NCI-H460 (cell line): ENCODE measurements at places on chromosomes 1 and 21.

GRCh38 chr1:208004851-208005250, 93.9 kb upstream of the CD34 start:
- DNase-seq = no peak

- DNase-seq = no peak
These were observed 210.4 kb downstream of the PATJ start for GRCh38 chr1:61952675-61953074.

DNA sequence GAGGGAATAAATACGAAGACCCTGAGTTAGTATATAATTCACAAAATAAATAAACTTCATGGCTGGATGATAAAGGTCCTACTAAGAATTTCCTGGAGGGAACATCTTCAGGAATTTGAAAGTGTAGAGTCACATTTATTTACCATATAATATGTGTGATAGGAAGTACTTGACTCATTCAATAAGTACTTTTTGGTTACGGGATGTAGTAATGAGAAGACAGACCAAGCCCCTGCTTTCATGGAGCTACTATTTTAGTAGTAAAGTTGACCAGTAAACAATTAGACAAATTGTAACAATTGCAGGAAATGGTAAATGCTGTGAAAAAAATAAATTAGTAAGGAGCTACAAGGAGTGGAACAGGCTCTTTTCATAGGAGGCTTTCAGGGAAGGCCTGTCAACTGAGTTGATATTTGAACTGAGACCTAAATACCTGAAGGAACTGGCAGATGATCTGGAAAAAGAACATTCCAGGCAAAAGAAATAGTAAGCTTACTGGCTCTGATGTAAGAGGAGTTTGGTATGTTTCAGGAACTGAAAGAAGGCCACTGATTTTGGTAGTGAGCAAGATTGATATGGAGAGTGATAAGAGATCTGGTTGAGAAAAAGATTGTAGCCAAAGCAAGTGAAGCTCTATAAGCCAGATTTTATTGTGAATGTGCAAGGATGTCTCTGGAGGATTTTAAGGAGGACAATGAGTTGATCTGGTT, 36.2 kb downstream of the CAMSAP2 start:
- no peak for DNase-seq

DNA sequence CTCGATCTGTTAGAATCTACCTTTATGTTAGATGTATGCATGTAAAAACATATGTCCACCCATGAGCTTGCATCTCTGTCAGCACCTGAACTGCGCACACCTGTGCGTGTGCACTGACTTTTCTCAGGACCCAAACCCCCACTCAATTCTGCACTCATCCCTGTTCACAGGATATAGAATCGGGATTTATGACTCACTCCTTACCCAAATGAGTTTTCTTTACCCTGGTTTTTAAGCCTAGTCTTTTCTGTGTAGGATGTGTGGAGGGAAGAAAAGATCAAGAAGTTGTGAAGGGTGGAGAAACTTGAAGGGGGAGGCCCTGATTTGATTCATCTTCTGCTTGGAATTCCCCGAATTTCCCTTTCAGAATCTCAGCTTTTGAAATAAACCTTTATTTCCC, 2.4 kb downstream of the ACKR1 start:
- DNase-seq = no peak

GRCh38 chr1:188065917-188066316, 1237.2 kb downstream of the PLA2G4A start:
- DNase-seq = no peak

DNA sequence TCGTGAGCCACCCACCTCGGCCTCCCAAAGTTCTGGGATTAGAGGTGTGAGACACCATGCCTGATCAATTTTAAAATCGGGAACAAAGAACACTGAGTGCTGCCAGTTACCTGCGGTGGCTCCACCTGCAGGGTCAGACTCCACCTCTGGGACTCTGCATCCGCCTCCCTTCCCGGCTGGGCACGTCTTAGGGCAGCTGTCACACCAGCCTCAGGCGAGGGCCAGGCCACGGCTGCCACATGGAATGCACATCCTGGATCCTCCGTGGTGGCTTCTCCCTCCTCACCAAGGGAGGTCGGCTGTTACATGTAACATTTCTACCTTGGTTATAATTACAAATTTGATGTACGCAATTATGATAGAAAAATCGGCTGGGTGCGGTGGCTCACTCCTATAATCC, 5.9 kb upstream of the MXRA8 start:
- no peak for DNase-seq

GRCh38 chr1:179080866-179081686, 794 bp upstream of the TOR3A start:
- DNase-seq = no peak

- DNase-seq = no peak
These were observed 411.9 kb downstream of the NTNG1 start for GRCh38 chr1:107552781-107553180.

- DNase-seq = no peak
These were observed 197.6 kb upstream of the DMRTA2 start for GRCh38 chr1:50620680-50621329.

GRCh38 chr1:178243890-178244289, 150.0 kb downstream of the RASAL2 start:
- DNase-seq = no peak

DNA sequence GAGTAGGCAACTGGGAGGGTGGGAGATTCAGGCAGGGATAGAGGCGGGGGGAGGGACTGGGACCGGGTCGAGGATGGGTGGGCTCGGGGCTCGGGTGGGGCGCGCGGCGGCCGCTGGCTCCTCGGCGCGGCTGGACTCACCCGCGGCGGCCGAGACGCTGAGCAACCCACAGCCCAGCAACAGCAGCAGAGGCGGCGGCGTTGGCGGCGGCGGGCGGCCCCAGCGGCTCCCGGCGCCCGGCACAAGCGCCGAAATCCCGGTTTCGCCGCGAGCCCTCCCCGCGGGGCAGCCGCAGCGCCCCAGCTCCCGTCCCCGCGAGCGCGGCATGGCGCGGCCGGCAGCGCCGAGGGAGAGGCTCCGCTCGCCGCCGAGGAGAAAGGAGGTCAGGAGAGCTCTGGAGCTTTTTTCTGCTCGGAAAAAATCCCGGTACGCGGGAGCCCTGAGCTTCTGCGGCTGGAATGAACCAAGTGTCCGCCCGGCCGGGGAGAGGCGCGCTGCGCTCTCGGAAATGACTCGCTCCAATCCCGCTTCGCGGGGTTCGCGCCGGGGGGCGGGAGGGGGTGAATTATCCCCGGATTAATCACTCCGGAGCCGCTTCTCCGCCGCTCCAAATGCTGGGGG, at the start of gene CSMD2:
Gene CSMD2 (minus strand): TSS at position 460 of the 621 bp plus-strand sequence. CDS start 133 bp downstream, at position 327.
- DNase-seq = no peak

GRCh38 chr1:167207940-167208623, 12.6 kb upstream of the POU2F1 start:
- DNase-seq = no peak

DNA sequence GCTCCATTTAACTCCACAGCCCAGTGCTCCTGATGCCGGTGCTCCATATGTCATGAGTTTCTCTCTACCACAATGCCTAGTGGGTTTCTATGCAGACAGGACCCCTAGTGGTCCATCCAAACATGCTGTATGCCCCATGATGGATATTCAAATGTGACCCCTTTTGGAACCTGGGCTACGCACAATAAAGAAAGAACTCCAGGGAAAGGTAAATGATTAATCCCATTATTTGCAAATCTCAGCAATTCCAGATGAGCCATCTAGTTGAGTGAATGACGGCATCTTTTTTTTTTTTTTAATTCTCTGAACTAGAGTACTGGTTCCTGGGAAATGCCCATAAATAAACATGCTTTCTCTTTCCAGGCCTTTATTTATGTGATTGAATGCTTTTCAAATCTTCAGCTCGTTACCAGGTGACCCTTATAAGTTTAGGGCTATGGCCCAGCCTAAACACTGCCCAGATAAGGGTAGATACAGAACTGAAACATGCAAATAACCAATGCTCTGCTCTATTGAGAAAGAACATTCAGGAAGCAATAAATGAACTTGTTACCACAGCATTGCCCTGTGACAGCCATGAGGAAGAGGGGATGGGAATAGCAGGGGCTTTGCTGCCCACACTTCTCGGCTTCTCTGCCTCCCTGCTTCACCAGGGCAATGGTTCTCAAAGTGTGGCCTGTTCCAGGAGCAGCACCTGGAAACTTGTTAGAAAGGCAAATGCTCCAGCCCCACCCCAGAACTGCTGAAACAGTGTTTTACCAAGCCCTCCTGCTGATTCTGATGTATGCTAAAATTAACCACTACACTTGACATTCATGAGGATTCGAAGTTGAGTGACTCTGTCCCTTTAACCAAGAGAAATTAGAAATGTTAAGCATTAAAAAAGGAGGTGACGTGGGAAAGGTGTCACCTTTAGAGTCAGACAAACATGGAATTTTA, 151.7 kb downstream of the SEC16B start:
- DNase-seq = no peak

DNA sequence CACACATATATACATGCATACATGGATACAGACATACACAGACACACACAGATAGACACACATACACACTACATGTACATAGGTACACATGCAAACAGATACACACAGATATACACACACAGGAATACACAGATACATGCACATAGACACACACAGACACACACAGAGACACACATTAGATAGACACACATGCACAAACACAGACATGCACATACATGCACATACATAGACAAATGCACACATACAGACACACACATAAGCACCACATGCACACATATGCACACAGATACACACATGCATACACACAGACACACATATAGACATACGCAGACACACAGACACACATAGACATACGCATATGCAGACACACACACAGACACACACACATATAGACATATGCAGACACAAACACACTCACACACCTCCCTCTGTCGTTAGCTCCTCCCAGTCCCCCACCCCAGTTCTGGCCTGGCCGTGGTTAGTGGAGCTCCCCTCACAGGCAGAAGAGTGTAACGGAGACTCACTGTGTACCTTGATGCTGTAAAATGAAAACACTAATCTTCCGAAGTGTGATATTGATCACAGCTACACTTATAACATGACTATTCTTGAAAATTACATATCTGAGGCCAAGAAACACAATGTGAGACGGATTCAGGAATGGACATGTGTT, 7.6 kb downstream of the UBASH3A start:
- DNase-seq = no peak

GRCh38 chr1:53139951-53140361, 2.5 kb downstream of the SLC1A7 start:
- no peak for DNase-seq

DNA sequence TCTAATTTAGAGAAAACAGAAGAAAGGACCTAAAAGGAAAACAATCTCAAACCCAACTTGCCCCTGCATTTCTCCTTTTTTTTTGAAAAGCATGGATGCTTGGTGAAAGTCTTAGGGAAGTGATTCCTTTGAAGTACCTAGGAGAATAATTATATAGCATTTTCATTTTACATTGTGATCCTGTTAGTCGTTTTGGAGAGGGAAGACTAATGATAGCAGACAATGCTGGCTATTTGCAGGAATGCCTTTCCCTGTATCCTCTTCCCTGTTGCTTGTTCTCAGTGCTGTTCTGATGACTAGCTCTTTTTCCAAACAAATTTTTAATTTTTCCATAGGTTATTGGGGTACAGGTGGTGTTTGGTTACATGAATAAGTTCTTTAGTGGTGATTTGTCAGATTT, 53.9 kb downstream of the LAMC1 start:
- DNase-seq = no peak

DNA sequence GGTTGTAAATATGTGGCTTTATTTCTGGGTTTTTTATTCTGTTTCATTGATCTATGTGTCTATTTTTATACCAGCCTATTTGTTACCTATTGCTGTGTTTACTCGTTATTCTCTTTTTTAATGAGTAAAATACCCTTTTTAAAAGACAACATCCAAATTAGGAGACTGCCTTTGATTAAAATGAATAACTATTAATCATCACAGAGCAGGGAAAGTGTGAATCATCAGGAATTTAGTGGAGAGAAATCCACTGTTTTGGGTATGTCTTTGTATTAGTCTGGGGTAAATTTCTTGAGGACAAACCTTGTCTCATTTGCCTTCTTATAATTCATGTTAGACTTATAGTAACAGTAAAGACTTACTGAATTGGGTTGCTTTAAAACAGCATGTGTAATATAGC, 12.1 kb downstream of the DISC1 start:
- DNase-seq = no peak

DNA sequence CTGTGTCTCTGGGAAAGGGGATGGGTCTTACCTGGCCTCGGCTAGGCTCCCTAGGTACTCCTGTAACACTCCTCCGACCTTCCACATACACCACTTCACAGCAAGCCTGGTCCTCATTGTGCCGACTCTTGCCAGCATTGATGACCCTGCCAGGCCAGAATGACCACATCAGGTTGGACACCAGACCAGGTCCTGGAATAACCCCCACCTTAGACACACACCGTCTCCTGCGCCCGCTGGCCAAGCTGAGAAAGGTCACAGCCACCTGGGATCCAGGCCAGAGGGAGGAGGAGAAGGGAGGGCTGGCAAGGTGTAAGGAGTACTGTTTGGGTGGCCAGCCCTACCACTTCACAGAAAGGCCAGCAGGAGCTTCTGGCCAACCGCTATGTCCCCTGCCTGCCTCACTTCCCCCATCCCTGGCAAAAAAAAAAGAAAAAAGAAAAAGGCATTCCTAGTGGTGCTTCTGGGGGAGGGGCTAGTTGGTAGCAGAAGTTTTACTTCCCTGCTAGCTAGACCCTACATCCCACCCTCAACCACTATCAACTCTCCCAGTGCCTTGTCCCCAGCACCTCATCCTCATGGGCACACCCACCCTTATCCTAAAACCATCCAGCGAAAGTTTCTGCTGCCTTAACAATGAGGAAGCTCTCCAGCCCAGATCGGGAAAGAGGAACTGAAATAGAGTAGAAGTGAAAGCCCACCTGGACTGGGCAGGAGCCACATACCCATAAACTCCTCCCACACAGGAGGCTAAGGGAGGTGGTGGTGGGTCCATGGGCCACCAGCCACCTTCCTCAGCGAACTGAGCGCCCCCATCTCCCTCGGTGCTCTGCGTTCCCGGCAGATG, 1.4 kb downstream of the PPM1J start:
- no peak for DNase-seq

DNA sequence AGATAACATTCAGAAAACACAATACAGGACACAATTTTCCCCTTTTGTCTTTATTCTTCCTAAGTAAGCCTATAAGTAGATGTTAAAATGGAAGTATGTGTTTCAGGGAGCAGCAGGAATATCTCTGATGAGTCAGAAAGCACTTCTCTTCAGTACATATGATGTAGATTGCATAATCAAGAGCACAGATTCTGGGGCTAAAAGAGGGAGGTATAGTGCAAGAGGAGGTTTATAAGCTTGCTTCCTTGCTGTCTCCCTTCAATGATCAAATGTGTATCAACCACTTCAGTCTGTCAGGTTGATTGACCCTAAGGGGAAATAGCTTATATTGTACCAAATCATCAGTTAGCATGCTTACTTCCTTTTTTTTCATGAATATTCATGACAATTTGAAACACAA, 822.8 kb downstream of the BRINP3 start:
- DNase-seq = no peak
